ENCODE measurements at places on chromosomes 5 and 9.
A peak's percentile ranks its signal among the peaks of the same experiment; 100 is the strongest.

GRCh38 chr9:16333691-16334090 is 536.8 kb downstream of the BNC2 start:
- DNase-seq, result no peak

- DNase-seq, result no peak
Observed at GRCh38 chr5:175638305-175638704, 19.6 kb upstream of the HRH2 start.

DNA sequence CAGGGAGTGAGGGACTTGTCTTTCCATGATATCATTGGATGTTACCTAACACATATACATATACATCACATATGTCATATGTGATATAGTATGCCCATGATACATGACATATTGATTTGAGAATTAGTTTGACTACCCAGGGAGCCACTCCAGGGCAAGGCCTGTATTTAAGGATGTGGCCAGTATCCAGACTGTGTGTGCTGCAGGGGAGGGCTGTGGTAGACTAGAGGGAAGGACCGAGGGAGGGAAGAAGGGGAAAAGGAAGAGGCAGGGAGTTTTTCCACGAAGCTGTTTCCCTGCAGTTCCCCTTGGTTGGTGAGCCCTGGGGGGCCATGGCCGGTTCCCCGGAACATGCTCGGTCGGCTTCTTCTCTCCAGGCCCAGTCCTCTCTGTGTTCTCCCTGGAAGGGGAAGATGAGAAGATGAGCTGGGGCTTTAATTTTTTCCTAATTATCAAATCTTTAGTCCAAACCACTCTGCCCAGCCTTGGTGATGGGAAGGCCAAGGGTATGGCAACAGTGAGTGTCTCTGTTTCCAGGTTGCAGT is 48.7 kb downstream of the NSUN2 start:
- no peak for DNase-seq

DNA sequence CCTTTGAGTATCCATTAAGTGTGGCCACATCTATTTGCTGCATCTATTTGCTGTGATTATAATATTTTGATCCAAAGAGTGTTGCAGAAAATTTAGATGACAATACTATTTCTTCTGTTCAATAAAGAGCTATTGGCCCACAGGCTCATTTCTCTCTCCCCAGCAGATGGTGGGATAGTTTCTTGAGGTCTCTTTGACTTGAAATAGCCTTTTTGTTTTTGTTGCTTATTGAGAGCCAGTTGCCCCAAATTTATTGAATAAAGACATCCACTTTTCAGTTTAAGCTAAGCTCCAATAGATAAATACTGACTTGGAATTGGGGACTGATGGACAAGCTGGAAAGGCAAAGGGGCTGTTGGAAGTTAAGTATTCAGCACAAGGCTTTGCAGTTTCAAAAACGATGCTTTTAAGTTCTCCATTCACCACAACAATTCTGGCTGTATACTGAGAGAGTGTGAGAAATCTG is 290.1 kb upstream of the MPDZ start:
- no peak for DNase-seq

DNA sequence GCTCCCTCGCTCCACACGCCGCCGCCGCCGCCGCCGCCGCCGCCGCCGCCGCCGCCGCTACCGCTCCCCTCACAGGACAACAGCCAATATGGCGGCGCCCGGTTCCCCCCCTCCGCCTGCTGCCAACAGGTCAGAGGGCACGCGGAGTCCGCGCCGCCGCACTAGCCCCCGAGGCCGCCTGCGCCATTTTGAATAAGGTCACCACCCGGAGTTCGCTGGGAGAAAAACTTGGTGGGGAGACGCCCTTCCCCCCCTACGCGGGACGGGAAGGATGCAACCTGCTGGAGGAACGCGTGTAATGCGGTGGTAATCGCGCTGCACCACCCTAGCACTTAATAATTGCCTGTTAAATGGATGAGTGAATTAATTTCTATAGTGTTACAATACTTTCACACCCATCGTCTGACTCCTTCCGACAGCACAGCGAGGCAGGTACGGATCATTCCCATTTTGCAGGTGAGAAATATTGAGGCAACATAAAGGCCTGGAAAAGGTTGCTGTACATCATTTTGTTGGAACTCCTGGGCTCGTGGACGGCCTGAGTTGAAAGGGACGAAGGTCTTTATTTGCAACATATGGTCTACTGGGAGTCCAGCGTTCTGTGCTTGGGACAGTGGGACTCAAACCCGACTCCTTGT is at the start of gene FAM193B:
Gene FAM193B (minus strand): TSS at position 90 of the 638 bp plus-strand sequence. CDS start 105 bp downstream, outside the sequence.
- peak; percentile 92 for DNase-seq

DNA sequence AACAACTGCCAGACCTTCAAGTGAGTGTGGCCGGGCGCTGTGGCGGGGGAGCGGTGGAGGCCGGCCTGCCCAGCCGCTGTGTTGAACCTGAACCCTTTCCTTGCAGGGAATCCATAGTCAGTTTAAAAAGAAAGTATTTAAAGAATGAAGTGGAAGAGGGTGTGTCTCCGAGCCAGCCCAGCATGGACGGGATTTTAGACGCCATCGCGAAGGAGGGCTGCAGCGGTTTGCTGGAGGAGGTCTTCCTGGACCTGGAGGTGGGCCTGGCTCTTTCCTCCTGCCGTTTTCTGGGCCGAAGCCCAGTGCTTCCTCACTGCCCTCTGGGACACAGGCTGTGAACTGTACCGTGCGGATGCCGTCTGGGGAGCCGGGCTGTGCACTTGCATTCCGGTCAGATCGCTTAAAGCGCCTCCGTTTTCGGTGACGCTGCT is 19.1 kb downstream of the EXOC3 start:
- DNase-seq, result no peak

DNA sequence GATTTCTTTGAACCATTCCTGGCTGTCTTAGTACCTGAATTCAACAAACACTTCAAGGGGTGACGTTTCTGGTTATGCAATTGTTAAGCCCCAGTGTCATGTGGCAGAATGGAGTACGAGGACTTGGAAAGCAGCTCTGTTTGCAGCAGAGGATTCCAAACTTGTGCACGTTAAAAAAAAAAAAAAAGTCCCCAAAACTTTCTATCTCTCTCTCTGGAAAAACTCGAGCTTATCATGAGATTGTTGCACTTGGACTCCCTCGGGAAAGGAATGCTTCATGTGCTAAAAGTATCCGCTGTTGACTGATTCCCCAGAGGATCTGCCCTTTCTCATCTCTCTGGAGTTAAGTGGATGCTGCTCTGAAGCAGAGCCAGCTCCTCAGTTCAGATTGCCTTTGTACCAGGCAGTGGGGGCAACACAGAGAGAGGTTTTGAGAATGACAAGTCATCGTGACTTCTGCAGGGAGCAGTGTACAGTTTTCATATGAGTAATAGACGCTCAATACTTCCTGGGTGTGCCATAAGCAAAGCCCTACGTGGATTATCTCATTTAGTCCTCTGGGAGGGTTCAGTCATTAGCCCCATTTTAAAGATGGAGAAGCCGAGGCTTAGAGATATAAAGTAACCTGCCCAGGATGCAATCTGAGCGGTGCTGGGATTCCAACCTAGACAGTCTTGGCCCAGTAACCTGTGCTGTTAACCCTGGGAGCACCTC is 28.1 kb downstream of the TMOD1 start:
- no peak for DNase-seq

GRCh38 chr5:158765407-158765806 is 334.3 kb downstream of the EBF1 start:
- no peak for DNase-seq

DNA sequence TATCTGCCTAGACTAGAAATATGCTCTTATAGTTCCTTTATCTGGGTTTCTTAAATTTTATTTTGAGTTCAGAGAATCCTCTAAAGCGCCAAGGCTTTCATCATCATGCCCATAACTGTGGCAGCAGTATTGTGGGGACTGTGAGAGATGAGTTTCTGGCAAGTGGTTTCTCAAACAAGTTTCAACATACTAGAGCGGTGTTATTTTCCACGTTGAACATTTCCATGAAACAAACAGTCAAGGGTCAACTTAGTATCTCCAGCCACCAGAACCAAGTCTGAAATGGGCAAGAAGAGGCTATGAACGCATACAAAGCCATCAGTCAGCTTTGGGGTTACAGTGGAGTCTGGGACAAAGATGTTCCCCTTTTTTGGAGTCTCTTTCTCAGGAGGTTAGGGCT is 40.3 kb downstream of the SERINC5 start:
- DNase-seq, result no peak

DNA sequence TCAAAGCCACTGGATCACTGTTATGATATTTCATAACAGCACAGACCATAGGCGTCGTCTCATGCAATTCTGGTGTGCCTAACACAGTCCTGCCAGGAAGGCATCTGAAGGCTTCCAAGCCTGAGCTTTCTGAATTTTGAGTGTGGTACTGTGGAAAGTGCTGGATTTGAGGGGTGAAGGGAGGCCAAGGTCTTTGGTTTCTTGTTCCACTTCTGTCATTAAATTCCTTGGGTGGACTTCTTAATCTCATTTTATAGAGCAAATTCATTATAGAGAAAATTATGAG is 441.3 kb upstream of the PIK3R1 start:
- DNase-seq, result no peak

- DNase-seq, result no peak
Observed at GRCh38 chr5:36638056-36638455, 31.6 kb downstream of the SLC1A3 start.

DNA sequence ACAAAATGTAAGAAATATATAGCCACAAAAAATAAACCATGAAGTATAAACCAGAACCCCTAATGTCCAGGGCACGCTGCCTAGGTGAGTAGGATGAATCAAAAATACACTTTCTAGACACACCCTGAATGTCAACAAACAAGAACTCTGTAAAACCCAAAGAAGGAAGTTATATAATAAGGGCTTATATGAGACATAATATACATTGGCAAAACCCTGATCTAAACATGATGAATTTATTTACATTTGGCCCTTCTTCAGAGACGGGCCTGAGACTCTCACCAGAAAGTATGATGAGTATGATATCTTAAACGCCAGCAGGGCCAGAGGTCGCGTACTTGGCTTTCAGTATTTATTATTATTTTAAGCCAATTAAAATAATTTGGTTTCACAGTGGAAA is 125.1 kb upstream of the FST start:
- no peak for DNase-seq

GRCh38 chr9:13443346-13444244 is 164.1 kb upstream of the MPDZ start:
- DNase-seq, result no peak

GRCh38 chr9:128712451-128713410 is 10.4 kb downstream of the PKN3 start:
- DNase-seq, result no peak

DNA sequence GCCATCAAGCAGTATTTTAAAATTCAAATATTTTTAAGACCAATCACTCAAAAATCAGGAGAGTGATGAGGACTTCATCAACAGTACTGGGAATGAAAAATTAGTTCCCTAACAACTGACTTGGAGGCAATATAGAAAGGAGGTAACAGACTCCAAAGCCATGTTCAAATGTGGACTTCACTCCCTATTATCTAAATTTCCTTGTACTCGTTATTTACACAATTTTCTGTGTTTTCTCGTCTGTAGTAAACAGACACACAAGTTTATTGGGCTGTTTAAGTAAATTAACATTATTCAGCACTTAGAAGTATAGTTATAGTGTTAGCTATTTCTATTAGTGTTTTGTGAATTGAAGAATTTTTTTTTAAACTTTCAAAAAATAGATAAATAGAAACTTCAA is 159.5 kb upstream of the FTMT start:
- DNase-seq, result no peak

- no peak for DNase-seq
Observed at GRCh38 chr5:132429463-132430440, 60.2 kb downstream of the SLC22A5 start.

DNA sequence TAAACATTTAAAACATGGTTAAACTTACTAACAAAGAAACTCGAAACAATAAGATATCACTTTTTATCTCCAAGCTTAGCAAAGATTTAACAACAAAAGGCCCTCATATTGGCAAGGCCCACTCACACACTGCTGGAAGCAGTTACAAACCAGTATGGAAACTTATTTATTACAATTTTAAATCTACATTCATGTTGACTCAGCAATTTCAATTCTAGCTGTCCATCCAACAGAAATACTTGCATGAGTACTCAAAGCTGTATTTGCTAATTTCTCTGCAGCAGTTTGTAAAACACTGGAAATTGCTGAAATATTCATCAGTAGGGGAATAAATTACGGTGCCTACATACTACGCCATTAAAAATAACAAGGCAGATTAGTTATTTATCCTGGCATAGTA is 2.8 kb upstream of the DNAJA1 start:
- no peak for DNase-seq

DNA sequence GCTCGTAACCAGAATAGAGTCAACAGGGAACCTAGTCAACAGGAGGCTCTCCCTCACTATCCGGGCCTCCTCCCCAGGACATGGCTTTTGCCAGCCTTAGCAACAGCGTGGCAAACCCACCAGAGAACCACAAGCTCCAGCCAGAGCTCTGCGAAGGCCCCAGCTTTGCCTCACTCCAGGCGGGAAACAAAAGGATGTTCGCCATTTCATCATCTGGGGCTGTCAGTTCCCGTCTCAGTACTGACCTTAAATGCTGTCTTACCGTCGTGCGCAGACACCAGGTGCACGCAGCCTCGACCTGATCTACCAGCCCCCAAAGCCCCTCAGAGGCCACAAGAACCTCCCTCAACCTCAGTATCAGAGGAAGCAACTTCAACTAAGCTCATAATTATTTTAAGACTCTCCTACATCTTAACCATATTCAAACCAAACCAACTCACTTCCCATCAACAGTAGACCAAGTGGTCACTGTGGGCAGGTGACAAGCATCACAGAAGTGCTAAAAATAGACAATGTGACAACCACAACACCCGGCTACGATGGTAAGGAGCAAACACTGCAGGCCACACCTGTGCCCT is 71.4 kb downstream of the SEMA4D start:
- DNase-seq, result no peak

- peak; percentile 33 for DNase-seq
Observed at GRCh38 chr9:111482694-111483438, 1.3 kb downstream of the ECPAS start.

GRCh38 chr5:74903165-74903787 is 37.1 kb upstream of the FAM169A start:
- DNase-seq, result no peak

- no peak for DNase-seq
Observed at GRCh38 chr5:174110310-174110709, 64.8 kb downstream of the NSG2 start.

DNA sequence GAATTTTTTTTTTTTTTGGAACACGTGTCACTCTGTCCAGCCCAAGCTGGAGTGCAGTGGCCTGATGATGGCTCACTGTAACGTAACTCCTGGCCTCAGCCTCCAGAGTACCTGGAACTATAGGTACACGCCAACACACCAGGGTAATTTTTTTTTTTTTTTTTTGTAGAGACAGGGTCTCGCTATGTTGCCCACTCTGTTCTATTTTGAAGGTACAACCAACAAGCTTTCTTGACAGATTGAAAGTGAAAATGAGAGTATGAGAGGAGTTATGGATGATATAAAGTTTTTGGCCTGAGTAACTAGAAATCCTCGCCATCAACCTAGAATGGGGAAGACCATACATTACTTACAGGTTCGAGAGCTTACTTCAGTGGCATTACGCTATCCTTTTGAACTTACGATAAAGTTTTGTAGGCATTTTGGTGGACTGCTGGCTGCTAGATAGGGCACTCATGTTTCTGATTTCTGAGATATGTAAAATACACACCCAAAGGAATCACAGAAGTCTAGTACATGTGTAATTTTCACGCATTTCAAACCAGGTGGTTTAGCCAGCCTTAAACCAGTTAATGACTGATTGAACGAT is 806 bp upstream of the CDC42SE2 start:
- DNase-seq, result no peak

GRCh38 chr9:87464110-87464991 is 33.3 kb upstream of the DAPK1 start:
- no peak for DNase-seq
